ENCODE measurements at places on chromosomes 12 and 14.

DNA sequence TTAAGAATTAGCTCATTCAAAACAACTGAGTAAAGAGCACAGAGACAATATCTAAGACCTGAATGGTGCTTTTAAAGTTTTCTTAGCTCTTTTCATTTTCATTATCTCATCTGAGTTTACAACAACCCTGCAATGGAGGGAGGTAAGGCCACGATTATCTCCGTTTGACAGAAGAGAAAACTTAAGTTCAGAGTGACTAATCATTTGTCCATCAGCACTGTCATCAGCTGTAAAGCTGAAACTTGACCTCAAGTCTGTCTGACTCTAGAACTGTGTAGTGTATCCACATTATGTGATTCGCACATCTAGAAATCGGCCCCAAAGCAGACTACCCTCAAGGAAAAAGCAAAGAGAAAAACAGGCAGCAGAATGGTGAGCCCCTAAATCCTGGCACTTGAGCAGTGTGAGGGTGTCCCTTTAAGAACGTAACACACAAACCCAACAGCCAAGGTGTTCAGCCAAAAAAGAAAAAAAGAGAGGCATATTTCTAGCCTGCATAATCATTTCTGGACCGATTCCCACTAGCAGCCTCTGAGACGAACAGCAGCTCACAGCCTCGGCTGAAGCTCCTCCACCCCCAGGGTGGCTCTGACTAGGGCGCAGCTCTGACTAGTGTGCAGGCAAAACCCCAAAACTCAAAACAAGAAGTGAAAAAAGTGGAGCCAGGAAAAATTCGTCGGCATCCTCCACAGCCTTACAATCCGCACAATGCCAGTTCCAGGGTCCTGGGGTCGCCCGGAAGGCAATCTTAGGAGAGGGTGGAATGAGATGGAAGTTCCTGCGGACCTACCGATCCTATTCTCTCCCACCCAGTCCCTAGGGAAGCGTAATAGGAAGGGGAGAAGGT, 1.6 kb downstream of the STXBP6 start:
- H3K27me3 ChIP-seq = peaks cover 83% of the 10 kb centered on the region
- DNase-seq = no peak
- H3K27ac ChIP-seq = no peak overlapping the region
- H3K36me3 ChIP-seq = no peaks in the 10 kb centered on the region
- peak overlapping the region; percentile 69 for H3K4me3 ChIP-seq
- peaks cover 7% of the 10 kb centered on the region for H3K4me1 ChIP-seq

GRCh38 chr14:67461341-67461985, 27.1 kb downstream of the TMEM229B start:
- DNase-seq = no peak
- no peaks in the 10 kb centered on the region for H3K36me3 ChIP-seq
- peaks cover 9% of the 10 kb centered on the region for H3K27me3 ChIP-seq
- peaks cover 19% of the 10 kb centered on the region for H3K4me1 ChIP-seq

DNA sequence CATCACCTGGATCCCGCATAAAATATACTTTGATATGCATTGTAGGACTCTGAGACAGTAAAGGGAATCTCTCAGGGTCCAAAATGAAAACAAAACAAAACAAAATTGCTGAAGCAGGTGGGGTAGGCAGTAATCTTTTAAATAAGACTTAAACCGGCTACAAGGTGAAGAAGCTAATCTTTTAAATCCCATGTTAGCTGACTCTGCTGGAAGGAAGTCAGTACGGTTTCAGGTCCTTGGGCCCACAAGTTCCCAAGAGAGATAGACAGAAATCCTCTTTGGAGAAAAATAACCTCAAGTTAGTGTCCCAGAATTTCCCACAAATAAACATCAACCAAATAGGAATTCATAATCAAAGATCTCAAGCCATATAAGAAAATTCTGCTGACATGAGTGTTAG, 5.0 kb upstream of the EPS8 start:
- H3K27ac ChIP-seq = no peak overlapping the region
- no peak overlapping the region for H3K4me3 ChIP-seq

DNA sequence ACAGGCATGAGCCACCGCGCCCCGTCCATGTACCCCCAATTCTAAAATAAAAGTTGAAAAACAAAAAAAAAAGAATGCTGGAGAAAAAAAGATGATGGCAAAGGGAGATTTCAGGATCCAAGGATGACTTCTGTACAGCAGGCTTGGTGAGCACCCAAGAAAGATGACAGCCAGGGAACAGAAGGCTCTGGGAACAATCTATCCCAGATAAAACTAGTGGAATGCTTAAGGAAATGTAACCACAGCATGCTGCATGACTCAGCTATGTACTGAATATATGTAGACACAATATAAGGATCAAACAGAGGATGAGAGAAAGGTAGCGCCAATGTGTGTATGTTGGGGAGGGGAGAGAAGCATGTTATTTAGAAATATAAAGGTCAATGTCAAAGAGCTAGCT, 123.7 kb upstream of the TMTC1 start:
- no peaks in the 10 kb centered on the region for H3K4me1 ChIP-seq
- no peak overlapping the region for H3K4me3 ChIP-seq
- peaks cover 3% of the 10 kb centered on the region for H3K36me3 ChIP-seq
- H3K27me3 ChIP-seq = no peaks in the 10 kb centered on the region
- H3K27ac ChIP-seq = no peak overlapping the region

GRCh38 chr14:23454445-23454856, 15.1 kb upstream of the NGDN start:
- no peak overlapping the region for H3K4me3 ChIP-seq
- H3K36me3 ChIP-seq = no peaks in the 10 kb centered on the region
- peaks cover 62% of the 10 kb centered on the region for H3K27me3 ChIP-seq
- no peak for DNase-seq
- H3K27ac ChIP-seq = no peak overlapping the region

- DNase-seq = no peak
- peaks cover 21% of the 10 kb centered on the region for H3K4me1 ChIP-seq
- peaks cover 2% of the 10 kb centered on the region for H3K36me3 ChIP-seq
- peak overlapping the region; percentile 16 for H3K4me3 ChIP-seq
- peak overlapping the region; percentile 23 for H3K27ac ChIP-seq
- peaks cover 6% of the 10 kb centered on the region for H3K27me3 ChIP-seq
Measured at GRCh38 chr12:128534906-128535305, 267.9 kb downstream of the TMEM132C start.

GRCh38 chr12:105724641-105725040, 394.1 kb downstream of the C12orf75 start:
- H3K27ac ChIP-seq = no peak overlapping the region
- no peaks in the 10 kb centered on the region for H3K27me3 ChIP-seq
- no peak overlapping the region for H3K4me3 ChIP-seq

GRCh38 chr14:102131741-102132140, 8.0 kb upstream of the WDR20 start:
- no peak overlapping the region for H3K4me3 ChIP-seq
- peaks cover 6% of the 10 kb centered on the region for H3K36me3 ChIP-seq
- no peaks in the 10 kb centered on the region for H3K4me1 ChIP-seq
- no peak overlapping the region for H3K27ac ChIP-seq

DNA sequence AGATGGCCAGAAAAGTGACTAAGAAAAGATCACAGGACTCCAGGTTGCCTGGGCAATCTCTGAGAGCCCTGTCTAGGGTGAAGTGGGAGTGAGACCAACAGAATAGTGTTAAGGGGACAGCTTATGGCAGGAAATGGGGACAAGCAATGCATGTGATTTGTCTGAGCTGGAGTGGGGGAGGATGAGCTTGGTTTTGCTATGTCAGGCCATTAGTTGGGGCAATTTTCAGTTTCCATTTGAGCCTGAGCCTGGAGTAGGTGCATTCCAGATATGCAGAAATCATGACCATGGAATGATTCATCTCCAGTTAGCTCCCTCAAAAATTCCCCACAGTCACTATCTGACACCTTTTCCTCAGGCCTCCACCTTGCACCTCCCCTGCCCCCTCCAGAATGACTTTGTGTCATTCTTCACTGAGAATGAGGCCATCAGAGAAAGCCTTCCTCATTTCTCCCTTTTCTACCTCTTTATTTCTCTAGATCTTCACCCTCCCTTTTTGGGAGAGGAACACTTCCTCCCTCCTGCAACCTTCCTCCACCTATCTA, 150.9 kb upstream of the PLEKHG7 start:
- no peaks in the 10 kb centered on the region for H3K36me3 ChIP-seq
- no peak for DNase-seq
- no peak overlapping the region for H3K27ac ChIP-seq
- H3K27me3 ChIP-seq = no peaks in the 10 kb centered on the region

- no peaks in the 10 kb centered on the region for H3K4me1 ChIP-seq
- DNase-seq = no peak
- no peak overlapping the region for H3K27ac ChIP-seq
- no peaks in the 10 kb centered on the region for H3K36me3 ChIP-seq
- no peak overlapping the region for H3K4me3 ChIP-seq
- H3K27me3 ChIP-seq = peaks cover 26% of the 10 kb centered on the region
Measured at GRCh38 chr12:31371256-31371620, 45.3 kb upstream of the SINHCAF start.

- peaks cover 1% of the 10 kb centered on the region for H3K36me3 ChIP-seq
- no peak for DNase-seq
- peak overlapping the region; percentile 44 for H3K4me3 ChIP-seq
- H3K27ac ChIP-seq = no peak overlapping the region
- peaks cover 6% of the 10 kb centered on the region for H3K4me1 ChIP-seq
Measured at GRCh38 chr12:131830335-131830913, 2.2 kb downstream of the MMP17 start.

Data from central memory CD8-positive, alpha-beta T cell (primary cell).